Activated CD8-positive, alpha-beta memory T cell treated with anti-CD3 and anti-CD28 coated beads, Interleukin-2, amount 50 U/mL, for 48 hours (primary cell): ENCODE measurements at places on chromosomes 13 and 19.

- no peak for DNase-seq
Measured at GRCh38 chr13:54373211-54373610, 1344.6 kb downstream of the OLFM4 start.

GRCh38 chr13:81726037-81726726 is 1385.3 kb upstream of the SPRY2 start:
- DNase-seq: no peak

- DNase-seq: no peak
Measured at GRCh38 chr13:110872034-110872767, 42.7 kb downstream of the ANKRD10 start.

GRCh38 chr19:54633401-54633800 is 3.1 kb downstream of the LILRB1 start:
- no peak for DNase-seq

GRCh38 chr19:48510421-48511268 is 990 bp downstream of the LMTK3 start:
- DNase-seq: peak; percentile 87

GRCh38 chr13:113166266-113166665 is 7.8 kb downstream of the PROZ start:
- no peak for DNase-seq

DNA sequence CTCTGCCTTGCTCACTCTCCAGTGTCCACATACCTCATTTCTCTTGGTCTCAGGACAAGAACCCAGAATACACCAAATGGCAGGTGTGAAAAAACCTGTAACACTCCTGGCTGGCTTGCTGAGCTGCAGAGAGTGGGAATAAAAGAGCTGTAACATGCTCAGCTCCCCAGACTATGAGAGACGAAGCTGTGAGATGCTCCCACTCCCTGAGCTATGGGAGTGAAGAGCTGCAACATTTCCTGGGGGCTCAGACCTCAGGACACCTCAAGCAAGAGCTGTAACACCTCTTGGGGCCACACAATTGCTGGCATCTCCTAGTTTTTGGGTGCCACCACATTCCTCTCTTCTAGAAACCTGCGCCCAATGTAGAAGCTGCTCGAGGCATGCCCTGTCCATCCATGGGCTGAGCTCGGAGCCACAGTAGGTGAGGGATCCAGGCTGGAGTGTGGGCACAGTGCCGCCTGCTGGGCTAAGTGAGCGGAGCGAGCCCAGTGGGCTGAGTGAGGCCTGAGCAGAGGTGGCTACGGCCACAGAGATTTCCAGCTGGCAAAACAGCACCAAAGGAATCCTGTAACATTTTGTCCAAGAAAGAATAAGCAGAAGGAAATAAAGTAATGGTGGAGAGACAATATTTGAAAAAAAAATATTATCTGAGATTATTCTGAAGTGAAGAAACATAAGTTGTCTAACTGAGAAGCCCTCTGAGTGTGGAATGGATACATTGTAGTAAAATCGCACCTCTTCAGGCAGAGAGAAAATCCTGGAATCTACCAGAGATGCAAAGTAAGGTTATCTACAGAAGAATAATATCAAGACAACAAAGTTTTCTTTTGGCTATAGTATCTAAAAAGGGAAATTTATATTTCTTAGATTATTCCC is 186.2 kb upstream of the PCDH9 start:
- no peak for DNase-seq

GRCh38 chr19:4058693-4059452 is 7.8 kb downstream of the ZBTB7A start:
- DNase-seq: no peak

DNA sequence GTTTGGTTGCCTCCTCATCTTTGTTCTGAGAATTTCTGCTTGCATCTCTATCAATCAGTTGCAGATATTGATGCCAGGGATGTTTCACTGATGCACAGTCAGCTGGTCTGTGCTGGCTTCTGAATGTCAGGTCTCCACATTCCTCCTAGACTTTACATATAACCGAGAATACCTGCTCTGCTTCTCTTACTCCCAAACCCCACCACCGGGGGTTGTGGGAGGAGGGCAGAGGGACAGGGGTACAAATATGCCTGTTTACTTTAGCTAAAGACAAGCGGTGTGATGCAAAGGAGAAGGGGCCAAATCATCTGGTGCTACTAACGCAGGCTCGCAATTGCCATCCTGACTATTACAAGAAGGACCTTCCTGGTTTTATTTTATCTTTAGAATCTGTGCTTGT is 17.4 kb upstream of the KLHL1 start:
- no peak for DNase-seq

DNA sequence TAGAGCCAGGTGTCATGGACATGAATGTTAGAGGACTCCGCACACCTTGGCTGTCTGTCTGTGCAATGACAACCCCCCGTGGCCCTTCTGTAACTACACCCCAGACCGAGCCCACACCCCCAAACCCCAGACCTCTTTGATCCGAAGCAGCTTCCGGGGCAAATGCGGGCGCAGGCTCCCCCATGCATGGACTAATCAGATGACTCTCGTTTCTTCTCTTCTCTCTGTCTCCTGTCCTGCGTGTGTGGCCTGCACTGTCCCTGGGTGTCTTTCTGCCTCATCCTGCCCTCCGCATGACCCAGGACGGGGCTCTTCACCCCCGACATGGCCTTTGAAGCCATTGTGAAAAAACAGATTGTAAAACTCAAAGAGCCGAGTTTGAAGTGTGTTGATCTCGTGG is 38.9 kb downstream of the TMED1 start:
- DNase-seq: peak; percentile 65

GRCh38 chr13:33610438-33611120 is 207.4 kb upstream of the RFC3 start:
- peak; percentile 75 for DNase-seq

DNA sequence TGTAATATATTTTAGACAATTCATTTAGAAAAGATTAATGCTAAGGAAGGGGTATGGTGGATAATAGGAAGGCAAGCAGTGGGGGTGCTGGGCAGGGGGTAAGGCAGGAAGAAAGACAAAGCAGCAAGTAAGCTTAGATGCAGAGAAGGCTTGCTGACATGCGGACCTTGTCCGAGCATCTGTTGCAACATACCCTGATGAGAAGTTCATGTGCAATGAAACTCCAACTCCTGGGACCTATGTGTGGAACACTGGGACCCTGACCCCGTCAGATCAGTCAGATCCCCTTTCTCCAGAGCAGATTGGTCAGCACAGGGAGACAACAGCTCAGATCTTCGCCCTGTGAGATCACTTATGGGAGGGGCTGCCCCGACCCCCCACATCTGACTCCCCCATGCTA is 71.3 kb upstream of the ZNF599 start:
- DNase-seq: no peak

- DNase-seq: peak; percentile 73
Measured at GRCh38 chr19:10552510-10553053, 8.9 kb downstream of the ATG4D start.

- DNase-seq: peak; percentile 29
Measured at GRCh38 chr13:113917594-113918371, 53.9 kb upstream of the GAS6 start.

GRCh38 chr19:4597975-4598671 is 38.6 kb upstream of the SEMA6B start:
- DNase-seq: peak; percentile 69

DNA sequence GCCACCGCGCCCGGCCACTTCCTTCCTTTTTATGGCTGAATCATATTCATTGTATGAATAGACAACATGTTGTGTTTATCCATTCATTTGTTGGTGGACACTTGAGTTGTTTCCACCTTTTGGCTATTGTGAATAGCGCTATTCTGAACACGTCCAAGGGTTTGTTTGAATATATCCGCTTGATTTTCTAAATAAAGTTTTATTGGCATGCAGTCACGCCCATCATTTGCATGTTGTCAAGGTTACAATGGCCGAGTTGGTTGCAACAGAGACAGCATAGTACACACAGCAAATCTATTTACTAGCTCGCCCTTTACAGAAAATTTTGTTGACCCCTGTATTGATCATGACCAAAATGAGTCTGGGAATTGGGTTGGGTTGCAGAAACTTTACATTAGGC is 43.5 kb downstream of the COLGALT1 start:
- no peak for DNase-seq

GRCh38 chr13:79508224-79508961 is 27.4 kb downstream of the NDFIP2 start:
- DNase-seq: no peak

DNA sequence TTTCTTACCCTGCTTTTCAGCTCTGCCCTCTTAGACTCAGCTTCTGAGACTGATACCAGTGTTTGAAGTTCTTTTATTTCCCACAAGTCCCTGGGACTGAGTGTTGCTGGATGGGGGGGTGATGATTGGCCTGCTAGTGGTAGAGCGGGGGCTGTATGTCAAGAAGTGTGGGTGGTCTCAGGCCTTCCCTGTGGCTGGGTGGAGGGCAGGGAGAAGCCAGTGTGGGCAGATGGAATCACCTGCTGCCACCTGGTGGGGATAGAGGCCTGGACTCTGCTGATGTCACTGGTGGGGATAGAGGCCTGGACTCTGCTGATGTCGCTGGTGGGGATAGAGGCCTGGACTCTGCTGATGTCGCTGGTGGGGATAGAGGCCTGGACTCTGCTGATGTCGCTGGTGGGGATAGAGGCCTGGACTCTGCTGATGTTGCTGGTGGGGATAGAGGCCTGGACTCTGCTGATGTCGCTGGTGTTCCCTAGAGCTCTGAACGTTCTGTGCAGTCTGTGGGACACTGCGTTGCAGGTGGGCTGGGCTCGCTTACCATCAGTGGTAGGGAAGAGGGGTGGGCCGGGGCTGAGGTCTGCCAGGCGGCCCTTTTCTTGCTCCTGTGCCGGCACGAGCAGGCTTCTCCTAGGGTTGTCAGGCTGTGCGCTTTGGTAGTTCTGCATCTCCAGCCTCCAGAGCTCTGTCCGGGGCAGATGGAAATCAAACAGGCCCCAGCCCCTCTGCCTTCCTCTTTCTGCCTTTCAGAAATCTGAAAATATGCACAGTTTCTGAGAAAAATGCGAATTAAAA is 101.3 kb downstream of the ARHGEF7 start:
- DNase-seq: no peak

DNA sequence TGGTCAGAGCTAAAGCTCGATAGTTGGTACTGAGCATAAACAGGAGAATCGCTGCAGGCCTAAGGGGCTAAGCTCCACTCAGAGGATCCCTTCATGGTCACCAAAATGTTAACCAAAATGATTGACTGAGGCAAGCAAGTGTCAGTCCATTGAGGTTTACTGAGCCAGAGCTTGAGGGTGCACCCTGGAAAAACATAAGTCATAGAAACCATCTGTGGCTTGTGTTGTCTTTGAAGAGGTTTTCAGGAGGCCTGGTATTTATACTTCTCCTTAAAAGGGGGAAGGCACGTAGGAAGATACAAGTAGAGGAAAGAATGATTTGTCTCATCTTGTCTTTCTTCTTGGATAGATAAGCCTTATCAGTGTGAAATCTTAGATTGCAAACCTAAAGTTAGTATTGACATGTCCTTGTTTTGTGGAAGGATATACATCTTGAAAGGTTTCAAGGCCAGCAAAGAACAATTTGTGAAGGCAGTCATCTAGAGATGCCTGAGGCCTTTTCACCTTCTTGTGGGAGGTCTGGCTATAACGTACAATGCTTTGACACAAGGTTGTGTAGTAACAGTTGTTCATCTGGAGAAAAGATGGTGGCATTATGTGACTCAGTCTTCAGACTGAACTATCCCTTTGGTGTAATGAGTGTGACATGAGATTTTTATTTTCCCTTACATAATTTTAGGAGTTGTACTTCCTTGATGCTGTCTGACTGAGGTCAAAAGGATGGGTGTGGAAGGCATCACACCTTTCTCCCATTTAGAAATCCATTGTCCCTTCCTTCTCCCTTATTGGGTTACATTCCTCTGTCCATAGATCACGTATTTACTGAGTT is 14.7 kb upstream of the CEACAM6 start:
- DNase-seq: no peak

- peak; percentile 80 for DNase-seq
Measured at GRCh38 chr19:45798995-45799517, 6.4 kb upstream of the DMWD start.
